Stimulated activated CD8-positive, alpha-beta memory T cell treated with anti-CD3 and anti-CD28 coated beads, Interleukin-15, amount 100 ng/mL, for 24 hours (primary cell): ENCODE measurements at places on chromosomes 4 and X.

DNA sequence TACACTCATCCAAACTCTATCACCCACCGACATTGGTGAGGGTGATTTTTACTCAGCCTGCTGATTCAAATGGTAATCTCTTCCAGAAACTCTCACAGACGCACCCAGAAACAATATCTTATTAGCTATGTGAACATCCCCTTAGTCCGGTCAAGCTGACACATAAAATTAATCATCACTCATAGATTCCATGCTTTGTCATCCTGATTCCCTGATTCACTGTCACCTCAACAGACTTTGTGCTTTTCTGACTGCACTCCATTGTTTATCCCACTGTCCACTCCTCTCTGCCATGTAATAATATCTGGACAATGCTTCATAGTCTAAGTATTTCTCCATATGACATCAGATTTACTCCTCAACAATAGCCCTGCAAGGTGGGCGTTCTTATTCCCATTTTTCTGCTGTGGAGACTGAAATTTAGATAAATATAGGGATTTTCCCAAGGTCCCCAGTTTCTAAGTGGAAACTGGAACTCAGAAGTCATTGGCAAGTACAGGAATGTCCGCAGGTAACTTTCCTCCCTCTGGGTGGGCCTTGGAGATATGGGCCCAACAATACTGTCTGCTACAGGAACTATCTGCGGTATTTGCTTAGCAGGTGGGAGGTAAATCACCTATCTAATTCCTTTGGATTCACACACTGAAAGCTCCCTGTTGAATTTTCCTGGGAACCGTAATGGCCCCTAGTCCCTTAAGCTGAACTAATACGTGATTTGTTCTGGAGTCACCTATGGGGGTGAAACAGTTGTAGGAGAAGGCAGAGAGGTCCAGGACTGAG lies 228.6 kb upstream of the BCOR start:
- no peak for DNase-seq

GRCh38 chr4:189304167-189304566 lies 636.5 kb upstream of the FRG1 start:
- DNase-seq = no peak

DNA sequence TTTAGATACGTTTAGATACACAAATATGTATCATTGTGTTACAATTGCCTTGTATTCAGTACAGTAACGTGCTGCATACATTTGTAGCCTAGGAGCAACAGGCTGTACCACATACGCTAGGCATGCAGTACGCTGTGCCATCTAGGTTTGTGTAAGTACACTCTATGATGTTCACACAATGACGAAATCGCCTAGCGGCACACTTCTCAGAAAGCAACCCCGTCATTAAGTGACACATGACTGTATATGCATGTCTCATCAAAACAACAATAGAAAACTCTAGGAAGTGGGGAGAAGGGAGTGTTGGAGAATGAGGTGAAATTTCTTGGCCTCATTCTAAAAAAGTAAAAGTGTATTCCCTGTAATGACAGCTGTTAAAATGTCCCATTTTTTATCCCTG lies 32.7 kb downstream of the CCDC149 start:
- no peak for DNase-seq

DNA sequence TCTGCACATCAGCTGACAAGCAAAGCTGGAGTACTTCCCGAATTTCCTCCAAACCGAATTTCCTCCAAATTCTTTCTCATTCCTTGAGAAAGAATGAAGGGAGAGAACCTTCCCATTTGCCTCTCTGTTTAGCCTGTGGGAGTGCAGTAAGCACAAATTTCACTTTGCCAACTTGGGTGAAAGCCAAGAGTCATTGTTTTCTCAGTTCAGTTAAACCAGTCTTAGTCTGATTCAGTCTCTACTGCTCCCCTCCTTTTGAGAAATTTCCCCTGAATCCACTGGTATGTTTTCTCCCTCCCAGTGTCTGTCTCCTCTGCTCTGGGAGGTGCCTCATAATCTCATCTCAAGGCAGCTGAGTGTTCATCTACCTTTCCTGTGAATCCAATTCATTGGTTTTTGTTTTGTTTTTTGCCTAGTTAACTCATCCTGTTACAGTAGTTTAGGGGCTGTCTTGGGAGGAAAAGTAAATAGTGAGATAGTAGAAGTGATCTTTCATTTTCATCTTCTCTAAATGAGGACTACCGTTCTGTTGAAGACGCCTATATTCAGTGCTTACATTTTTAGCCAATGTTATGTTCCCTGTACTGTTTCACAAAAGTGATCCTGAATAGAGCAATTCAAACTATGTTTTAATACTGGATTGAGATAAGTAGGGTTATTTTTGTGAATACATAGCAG lies 49.0 kb downstream of the SYTL5 start:
- no peak for DNase-seq

- DNase-seq = no peak
Observed at GRCh38 chrX:11648705-11649519, 16.8 kb downstream of the ARHGAP6 start.

- DNase-seq = no peak
Observed at GRCh38 chr4:175772170-175772705, 39.8 kb downstream of the GPM6A start.

DNA sequence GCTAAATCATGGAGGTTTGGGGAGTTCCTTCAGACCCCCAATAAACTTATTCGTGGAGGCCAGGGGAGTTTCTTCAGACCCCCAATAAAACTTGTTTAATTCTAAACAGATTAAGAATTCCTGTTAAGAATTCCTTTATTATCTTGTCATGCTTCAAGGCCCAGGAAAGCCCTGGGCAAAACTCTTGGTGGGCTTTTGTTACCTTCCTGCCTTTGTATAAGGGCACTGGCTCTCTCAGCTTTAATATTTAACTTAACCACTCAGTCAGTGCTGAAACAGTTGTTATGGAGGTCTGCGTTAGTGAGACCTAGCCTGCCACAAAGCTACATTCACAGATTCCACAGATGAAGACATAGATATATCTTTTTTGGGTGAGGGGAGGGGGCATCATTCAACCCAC lies 29.0 kb upstream of the LGI2 start:
- no peak for DNase-seq

GRCh38 chr4:177952723-177953122 lies 510.5 kb upstream of the AGA start:
- DNase-seq = no peak
